ENCODE measurements at places on chromosomes 12 and 14.

DNA sequence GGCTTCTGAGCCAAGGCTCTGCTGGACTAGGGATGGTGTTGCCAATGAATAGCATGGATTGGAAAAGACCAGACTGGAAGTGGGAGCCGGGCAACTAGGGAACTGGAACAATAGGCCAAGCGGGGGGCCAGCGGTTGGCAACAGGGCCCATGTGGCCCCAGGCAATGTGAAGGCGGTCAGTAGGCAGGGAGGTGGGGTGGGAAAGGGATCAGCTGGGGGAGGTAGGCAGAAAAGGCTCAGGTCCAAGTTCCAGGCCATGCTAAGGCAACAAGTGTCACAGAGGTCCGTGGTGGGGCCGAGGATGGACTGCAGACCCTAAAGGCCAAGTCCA lies 14.9 kb upstream of the MLXIP start:
- no peak for DNase-seq

GRCh38 chr12:6936636-6937480 lies 6.8 kb upstream of the RNU7-1 start:
- no peak for DNase-seq

- DNase-seq = no peak
These were observed 336.3 kb downstream of the NOVA1 start for GRCh38 chr14:26261368-26262122.

DNA sequence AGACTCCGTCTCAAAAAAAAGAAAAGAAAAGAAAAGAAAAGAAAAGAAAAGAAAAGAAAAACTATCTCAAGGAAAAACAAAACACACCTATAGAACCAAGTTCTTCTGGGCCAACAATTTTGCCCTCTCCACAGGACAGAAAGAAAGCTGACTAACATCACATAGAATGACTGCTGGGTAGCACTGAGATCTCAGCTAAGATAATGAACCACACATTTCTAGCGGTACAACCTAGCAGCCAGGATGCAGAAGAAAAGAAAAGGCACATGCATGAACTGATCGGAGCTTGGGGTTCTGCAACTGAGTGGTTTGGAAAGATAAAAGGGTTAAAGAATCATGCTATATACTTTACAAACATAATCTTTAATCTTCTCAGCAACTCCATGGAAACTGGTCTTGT lies 19.5 kb downstream of the TMED10 start:
- DNase-seq = no peak

GRCh38 chr12:77947746-77948145 lies 117.1 kb downstream of the NAV3 start:
- DNase-seq = no peak

DNA sequence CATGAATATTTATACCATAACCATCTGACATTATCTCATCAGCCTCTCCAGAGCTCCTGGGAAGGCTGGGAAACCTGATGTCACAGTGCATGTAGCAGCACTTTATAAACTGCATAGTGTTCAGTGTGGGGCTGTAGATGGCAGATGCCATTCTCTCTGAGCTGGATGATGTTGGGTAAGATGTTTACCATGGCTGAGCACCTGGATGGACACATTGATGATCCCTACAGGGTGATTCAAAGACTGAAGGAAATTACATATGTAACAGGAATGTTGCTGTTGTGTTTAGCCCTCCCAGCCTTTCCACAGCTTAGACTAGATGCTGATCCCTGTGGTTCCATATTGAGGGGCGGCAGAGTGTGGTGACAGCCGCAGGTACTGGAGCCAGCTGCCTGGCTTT lies 37.4 kb downstream of the IFT43 start:
- no peak for DNase-seq

DNA sequence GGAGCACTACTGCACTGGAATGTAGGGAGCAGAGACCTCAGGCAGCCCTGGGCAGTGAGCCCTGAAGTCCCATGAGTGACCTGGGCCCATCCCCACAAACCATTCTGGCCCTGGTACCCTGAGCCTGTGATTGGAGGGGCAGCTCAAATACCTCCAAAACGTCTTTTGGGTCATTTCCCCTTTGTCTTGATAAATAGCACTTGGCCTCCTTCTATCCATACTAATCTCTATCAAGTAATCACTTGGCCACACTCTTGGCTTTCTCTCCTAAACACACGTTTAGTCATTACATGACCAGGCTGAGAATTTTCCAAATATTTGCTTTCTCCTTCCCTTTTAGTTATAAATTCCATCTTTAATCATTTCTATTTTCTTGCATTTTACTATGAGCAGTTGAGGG lies 91.3 kb downstream of the RPAP3 start:
- DNase-seq = no peak

GRCh38 chr12:104460973-104461698 lies 4.4 kb downstream of the CHST11 start:
- no peak for DNase-seq

GRCh38 chr12:32896432-32897280 lies at the start of gene PKP2:
Gene PKP2 (minus strand): TSS chr12:32896777. CDS start chr12:32896731, 46 bp downstream.
- DNase-seq = no peak

DNA sequence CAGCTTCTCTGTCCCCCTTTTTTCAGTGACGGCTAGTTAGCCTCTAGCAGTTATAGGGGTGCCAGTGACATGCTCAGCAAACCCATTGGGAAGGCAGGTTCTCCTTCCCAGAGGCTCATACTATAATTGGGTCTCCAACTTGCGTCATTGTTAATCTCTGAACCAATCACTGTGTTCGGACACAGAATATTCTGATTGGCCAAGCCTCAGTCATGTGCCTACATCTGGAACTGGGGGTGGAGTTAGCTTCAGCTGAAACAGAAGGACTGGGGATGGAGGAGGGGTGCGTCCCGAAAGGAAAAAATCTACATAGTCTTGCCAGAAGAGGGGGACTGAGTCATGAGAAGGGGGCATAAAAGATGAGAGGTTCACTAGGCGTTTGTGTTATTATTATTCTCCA lies 165.6 kb downstream of the SUDS3 start:
- DNase-seq = no peak

DNA sequence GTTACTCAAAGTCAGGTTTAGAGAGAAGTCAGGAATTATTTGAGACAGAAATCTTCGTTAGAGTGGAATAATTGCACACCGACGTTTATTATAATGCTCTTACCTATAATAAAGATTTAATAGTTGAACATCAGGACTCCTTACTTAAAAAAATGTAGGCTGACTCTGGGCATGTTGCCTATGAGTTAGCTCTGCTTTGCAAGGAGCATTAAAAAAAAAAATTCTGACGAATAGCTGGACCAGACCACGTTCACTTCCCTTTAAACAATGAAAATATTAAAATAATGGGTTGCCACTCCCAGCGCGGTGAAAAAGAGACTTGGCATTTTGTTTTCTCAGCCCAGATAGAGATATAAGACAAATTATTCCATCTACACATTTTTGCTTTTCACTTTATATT lies 574 bp upstream of the FANCM start:
- DNase-seq = no peak

DNA sequence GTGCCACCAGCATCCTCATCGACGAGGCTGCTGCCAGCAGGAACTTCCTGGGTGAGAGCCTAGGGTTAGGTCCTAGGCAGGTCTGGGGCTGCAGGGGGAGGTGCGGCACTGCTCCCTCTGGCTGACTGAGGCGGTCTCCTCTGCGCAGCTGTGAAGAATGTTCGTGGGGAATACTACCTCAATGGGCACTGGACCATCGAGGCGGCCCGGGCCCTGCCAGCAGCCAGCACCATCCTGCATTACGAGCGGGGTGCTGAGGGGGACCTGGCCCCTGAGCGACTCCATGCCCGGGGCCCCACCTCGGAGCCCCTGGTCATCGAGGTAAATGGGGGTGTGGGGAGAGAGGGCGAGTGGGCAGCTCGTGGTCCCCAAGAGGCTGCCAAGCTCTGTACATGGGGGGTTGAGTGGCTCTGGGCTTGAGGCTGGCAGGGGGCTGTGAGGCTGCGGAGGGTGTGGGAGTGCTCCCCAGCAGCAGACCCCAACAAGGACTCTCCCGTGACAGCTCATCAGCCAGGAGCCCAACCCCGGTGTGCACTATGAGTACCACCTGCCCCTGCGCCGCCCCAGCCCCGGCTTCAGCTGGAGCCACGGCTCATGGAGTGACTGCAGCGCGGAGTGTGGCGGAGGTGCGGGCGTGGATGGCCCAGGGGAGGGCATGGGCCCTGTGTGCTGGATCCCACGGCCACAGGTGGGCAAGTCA lies 14.4 kb downstream of the PAPLN start:
- DNase-seq = no peak

DNA sequence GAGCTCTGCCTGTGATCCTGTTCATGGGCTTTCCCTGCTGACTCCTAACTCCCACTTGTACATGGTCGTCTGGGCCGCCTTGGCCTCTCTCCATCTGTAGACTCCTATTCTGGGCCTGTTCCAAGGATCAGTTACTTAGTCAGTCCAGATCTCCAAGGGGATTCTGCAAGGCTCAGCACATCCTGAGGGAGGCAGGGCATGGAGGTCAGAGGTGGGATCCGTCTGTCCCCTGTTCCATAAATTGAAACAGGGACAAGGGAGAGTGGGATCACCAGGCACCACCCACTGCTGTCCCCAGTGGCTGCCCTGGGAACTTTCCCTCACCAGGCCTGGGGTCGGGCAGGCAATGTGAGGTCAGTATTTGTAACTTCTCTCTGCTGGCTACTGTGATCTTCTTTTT lies 43.5 kb downstream of the KCTD10 start:
- no peak for DNase-seq

- no peak for DNase-seq
These were observed 7.8 kb downstream of the HSP90AA1 start for GRCh38 chr14:102078831-102079699.

GRCh38 chr12:119915894-119916510 lies 38.9 kb upstream of the CIT start:
- no peak for DNase-seq

DNA sequence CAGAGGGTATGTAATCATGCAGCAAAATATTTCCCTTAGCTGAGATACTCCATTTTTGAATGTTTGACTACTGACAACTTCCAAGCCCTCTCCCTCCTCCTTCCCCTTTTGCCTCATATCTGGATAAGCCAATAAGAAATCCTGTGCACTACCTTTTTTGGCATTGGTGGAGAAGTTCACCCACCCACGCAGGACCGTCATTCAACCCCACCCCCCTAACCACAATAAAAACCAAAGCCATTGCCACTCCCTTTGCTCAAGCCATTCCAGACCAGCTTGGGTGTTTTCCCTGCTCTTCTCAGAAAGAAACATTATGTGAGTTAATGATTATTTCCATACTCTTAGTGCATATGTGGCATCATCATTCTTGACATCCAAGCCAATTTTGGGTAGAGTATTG lies 176.7 kb downstream of the PTPN11 start:
- DNase-seq = no peak

- DNase-seq = no peak
These were observed 126.7 kb upstream of the BTG1 start for GRCh38 chr12:92272061-92272964.

DNA sequence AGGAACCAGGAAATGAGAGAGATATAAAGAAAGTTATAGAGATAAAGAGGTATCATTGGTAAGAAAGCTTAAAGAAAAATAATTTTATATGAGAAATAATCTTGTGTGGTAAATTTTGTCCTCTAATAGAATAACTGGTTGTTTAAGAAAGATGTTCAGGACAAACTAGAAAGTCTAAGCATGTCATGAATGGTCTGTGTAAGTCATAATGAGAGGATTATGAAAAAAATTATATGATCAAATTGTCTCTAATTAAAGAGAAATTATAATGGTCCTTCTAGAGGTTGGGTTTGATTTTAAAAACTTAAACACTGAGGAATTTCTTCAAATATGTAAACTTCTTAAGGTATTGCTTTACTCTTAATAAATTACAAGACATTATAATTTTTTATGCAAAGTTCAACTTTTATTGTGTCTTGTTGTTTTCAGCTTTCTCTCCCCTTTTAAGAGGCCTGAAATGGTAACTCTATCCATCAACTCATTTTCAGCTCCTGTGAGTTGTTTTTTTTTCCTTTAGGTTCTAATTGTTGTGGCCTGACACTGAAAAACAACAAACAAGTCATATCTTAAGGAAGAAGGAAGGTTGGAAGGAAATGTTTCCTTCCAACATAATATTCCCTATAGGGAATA lies 88.2 kb upstream of the CNOT2 start:
- DNase-seq = no peak

DNA sequence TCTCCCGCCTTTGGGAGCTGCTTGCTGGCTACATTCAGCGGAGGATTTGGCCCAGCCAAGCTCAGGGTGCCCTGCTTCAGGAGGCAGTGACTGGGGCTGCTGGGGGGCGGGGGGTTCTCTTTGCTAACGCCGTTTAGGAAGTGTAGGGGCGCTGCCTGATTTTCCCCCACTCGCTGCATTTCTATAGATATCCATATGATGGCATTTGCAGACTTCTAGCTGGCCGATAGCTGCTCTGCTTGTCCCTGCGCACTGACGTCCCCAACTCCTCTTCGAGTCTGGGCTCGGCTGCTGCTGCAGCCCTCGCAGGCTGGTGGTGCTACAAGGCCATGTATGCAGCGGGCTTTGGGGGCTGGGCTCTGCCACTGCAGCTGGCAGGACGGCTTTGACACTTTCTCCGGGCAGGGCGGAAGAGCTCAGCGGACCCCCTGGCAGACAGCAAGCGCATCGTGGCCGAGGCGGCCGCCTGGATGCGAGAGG lies 3.1 kb downstream of the LRFN5 start:
- DNase-seq = no peak

DNA sequence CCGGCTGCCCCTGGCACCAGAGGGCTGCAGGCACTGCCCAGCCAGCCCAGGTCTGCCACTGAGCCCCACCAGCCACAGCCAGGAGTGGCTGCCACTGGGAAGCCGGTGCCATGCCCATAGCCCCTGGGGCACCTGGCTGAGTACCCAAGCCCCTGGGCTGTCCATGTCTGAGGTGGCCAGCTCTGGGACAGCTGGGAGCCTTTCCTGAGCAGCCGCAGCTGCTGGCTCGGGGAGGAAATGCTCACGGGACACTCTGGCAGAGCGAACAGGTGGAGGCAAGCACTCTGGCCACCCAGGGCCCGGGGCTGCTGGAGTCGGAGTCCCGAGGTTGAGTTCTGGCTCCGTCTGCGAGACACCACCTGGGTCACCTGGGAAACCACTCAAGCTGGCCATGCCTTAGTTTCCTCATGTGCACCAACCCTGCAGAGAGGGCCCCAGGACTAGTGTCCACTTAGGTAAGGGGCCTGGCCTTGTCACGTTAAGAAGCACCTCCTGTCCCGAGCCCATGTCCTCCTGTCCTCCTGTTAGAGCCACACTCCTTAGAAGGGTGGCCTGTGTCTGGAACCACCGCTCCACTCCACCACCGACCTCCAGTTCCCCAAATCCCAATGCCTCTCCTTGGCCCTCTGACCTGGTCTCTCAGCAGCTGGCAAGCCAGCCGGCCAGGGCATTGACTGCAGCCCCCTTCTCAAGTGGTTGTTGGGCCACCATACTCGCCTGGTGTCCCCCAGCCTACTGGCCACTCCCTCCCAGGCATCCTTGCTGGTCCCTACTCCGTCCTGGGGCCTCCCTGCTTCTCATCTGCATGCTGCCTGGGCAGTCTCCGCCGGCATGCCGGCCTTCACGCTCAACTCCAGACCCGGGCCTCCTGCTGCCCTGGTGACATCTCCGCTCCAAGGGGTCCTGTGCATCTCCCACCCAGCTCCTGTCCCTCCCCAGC lies 45.3 kb downstream of the BEGAIN start:
- no peak for DNase-seq

GRCh38 chr14:33404054-33404453 lies 465.4 kb downstream of the NPAS3 start:
- DNase-seq = no peak
